SW 1271 (cell line): ENCODE measurements at places on chromosomes 3 and 15.

- peak; percentile 98 for DNase-seq
Observed at GRCh38 chr15:85494048-85494777, 113.8 kb downstream of the AKAP13 start.

DNA sequence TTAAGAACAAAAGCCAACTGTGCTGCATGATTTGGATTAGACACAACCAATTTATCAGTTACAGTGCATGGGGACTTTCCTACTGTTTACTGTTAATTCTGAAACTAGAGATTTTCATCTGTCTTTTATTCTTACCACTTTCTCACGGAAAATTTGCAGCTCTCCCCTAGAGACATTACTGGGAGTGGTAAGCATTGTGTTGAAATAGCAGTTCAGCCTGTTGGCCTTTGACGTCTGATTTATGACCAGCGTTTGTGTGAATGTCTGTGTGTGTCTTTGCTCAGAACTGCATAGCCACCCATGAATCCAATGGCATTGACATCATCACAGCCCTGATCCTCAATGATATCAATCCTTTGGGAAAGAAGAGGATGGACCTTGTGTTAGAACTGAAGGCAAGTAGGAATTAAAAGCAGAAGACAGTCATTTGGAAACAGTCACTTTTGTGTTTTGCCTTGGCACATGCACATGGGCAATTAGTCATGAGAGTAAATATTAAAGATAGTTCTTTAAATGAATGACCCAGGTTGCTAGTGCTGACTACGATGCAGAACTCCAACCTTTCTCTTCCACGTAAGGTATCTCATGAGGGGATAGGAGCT, 202.2 kb upstream of the BHLHE40 start:
- no peak for DNase-seq

DNA sequence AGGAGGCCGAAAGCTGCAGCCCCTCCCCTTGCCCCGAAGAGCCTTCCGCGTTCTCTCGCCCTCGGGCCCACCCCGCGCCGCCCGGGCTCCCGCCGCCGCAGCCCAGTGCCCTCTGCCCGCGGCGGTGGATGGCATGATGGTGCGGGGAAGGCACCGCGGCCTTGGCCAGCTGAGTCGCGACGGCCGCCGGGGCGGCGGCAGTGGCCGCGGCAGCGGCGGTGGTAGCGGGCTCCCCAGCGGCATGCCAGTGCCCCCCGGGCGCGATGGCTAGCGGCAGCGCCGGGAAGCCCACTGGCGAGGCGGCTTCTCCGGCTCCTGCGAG, 1.2 kb downstream of the TLNRD1 start:
- no peak for DNase-seq

- no peak for DNase-seq
Observed at GRCh38 chr15:74430510-74430951, 3.2 kb downstream of the SEMA7A start.

GRCh38 chr3:58164906-58165821, 45.6 kb downstream of the DNASE1L3 start:
- DNase-seq: no peak

GRCh38 chr15:73957785-73958184, 31.5 kb downstream of the LOXL1 start:
- DNase-seq: no peak

DNA sequence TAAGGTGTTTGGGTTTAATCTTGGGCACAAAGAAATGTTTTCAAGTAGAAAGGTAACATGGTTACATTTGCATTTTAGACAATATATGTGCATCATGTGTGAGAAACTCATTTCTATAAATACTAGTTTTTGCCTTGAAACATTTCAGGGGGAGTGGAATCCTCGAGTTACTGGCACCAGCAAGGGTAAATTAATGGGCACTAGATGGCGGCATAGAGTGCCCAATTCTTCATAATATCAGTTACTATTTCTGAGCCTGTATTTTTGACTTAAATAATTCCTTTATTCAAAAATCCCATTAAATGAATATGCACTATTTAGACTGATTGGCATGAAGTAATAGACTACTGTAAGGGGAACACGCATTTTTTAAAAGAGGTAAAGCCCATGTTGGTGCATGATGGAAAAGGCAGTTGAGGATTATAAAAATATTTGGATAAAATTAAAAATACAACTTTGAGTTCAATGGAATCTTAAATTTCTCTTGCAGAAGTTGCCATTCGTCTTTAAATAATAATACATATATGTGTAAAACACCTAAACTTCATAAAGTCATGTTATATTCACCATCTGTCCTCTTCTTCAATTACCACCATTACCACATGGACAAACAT, 106.3 kb downstream of the ZBTB20 start:
- DNase-seq: peak; percentile 32

GRCh38 chr3:152076148-152076547, 192.6 kb upstream of the MBNL1 start:
- DNase-seq: no peak

- DNase-seq: no peak
Observed at GRCh38 chr3:39524107-39524506, 56.6 kb downstream of the MOBP start.
